ENCODE measurements at places on chromosomes 2 and 18. TPM values are rescaled to one million over a fixed set of nuclear protein-coding genes. Genes with fewer than 3 reads are reported as not detected.

Gene MOB4
- total RNA-seq = 28.2 TPM

Gene RIT2
- total RNA-seq = not detected

Gene SLC9A4
- not detected for total RNA-seq

Gene ERICH2
- total RNA-seq = not detected

Gene COBLL1
- total RNA-seq = 2.2 TPM

Gene PFN4
- total RNA-seq = 0.26 TPM

Gene CD28
- under 0.01 TPM for total RNA-seq

Gene INHA
- not detected for total RNA-seq

Gene RTP5
- not detected for total RNA-seq

Gene ERMN
- total RNA-seq = not detected

Gene SCTR
- not detected for total RNA-seq

Gene LIPT1
- 5.3 TPM for total RNA-seq

Gene DNAH6
- under 0.01 TPM for total RNA-seq

Gene GALNT14
- total RNA-seq = 0.39 TPM

Gene TRABD2A
- 0.25 TPM for total RNA-seq

Gene BMP10
- not detected for total RNA-seq

Gene LIPG
- total RNA-seq = 1.3 TPM

Gene SLC9A2
- not detected for total RNA-seq

Gene PTPN4
- total RNA-seq = 27.1 TPM

Gene NCKAP1
- total RNA-seq = 97.3 TPM

Gene TMEM163
- 0.13 TPM for total RNA-seq

Gene FAM136A
- 31.1 TPM for total RNA-seq

Gene ALPG
- total RNA-seq = not detected

Gene CSRNP3
- total RNA-seq = 0.13 TPM

Gene PLEK
- under 0.01 TPM for total RNA-seq

Gene KATNAL2
- total RNA-seq = 0.25 TPM

Gene TRIM54
- 0.51 TPM for total RNA-seq

Gene MORN2
- 9.6 TPM for total RNA-seq

Gene C2orf15
- total RNA-seq = 0.13 TPM

Gene GAL3ST2
- total RNA-seq = not detected

Gene SULT1C4
- total RNA-seq = 114 TPM

Gene TWIST2
- total RNA-seq = 0.38 TPM

Gene PIKFYVE
- total RNA-seq = 24.5 TPM

Gene DPP10
- total RNA-seq = not detected

Gene TUBB8B
- not detected for total RNA-seq

Gene RMND5A
- total RNA-seq = 81.0 TPM

Gene C2orf78
- not detected for total RNA-seq

Gene ICOS
- under 0.01 TPM for total RNA-seq

Gene RGPD5
- 18.6 TPM for total RNA-seq

Gene MRPL30
- total RNA-seq = 27.2 TPM

Gene MRPL33
- total RNA-seq = 38.6 TPM

Gene ADI1
- total RNA-seq = 45.3 TPM

Gene GPR35
- 0.13 TPM for total RNA-seq

Gene VWA3B
- 0.13 TPM for total RNA-seq

Gene HRH4
- not detected for total RNA-seq

Gene PTCD3
- total RNA-seq = 37.1 TPM

Gene ARPC2
- total RNA-seq = 256 TPM

Gene CNTNAP5
- not detected for total RNA-seq

All from dermis microvascular lymphatic vessel endothelial cell (primary cell).